ENCODE measurements at places on chromosomes 13 and 19.

- no peak for DNase-seq
Observed at GRCh38 chr13:36518707-36519106, 86.4 kb downstream of the CCNA1 start.

GRCh38 chr13:75766636-75767035, 130.5 kb downstream of the LMO7 start:
- DNase-seq: no peak

DNA sequence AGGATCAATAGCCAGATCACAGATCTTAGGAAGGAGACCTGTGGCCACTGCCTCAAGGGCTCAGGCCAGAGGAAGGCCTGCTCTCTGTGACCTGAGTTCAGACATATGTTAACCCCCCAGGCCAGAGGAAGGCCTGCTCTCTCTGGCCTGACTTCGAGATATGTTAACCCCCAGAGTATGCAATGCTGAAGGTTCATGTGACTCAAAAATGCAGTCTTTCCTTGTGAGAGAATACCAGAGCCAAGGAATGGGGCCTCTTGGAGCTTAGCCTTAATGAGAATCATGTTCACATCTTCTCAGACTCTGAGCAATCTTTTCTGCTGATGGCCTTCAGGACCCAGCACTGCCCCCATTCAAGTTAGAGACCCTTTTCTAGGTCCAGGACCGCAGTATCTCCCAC, 36.7 kb downstream of the MBNL2 start:
- no peak for DNase-seq

DNA sequence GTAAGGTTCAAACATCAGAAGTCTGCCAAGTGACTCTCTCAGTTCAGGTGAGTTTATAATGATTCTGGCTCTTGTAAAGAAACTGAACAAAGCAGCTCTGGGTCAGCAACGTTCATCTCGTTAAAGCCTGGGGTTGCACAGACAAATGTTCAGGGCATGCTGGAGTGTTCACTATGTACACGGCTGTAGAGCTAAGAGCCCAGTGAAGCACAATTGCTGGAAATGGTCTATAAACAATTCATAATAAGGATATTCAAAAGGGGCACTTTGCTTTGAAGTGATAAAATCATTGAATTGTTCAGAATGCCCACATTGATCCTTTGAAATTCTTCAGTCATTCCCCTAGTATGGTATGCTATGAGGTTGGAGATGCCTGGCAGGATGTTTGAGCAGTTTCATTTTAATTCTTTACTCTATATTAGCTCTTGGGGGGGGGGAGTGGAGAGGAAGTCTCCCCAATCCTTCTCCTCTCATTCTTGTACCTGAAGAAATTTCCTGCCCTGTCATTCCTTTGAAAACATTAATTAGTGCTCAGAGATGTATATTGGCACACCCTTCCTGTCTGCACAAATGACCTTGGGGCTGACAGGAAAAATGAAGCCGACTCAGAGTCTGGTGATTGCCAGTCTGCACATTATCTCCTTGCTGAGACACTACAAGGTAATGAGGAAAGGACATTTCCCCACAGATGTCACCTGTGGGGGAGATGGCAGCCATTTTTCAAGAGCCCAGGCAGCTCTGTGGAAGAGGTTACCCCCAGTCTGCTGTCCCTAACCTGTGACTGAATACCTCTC, 145.5 kb downstream of the DLEU7 start:
- no peak for DNase-seq

DNA sequence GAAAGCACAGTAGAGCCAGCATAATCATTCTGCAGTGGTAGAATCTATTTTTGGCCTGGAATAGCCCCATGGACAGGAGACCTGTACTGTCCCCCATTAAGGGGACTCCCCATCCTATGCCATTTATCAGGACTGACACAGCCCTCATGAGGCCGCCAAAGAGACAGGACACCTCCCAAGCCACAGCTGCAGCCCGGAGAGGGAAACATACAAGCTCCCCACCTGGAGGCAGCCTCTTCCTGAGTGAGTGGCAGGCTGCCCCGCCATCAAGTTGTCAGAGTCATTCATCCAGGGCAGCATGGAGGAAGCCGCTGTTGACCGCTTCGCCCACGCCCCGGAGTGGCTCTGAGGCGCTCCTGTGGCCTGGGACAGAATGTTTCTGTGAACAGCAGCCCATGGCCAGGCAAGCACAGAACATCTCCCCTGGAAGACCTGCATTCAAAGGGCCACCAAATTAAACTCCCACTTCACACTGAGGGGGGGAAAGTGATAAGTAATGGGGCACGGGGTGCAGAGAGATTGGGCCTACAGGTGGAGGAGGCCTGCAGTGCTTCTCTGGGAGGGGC, 111.3 kb downstream of the ZDHHC20 start:
- no peak for DNase-seq

- DNase-seq: no peak
Observed at GRCh38 chr13:48160606-48161278, 65.8 kb upstream of the MED4 start.

GRCh38 chr19:45087531-45087930, 5.4 kb upstream of the PPP1R37 start:
- DNase-seq: peak; percentile 47

DNA sequence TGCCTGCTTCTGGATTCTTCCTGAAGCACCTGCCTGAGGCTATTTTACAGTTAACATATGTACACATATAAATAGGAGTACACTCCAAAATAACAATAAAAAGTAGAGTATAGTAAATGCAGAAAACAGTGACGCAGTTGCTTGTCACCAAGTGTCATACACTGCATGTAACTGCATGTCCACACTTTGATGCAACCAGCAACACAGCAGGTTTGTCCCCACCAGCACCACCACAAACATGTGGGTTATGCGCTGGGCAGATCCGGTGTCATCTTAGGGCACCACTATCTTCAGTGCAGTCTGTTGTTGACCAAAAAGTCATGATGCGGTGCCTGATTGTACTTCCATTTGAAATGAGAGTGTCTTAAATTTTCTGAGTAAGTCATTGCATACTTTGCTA, 51.3 kb downstream of the COL4A2 start:
- no peak for DNase-seq

DNA sequence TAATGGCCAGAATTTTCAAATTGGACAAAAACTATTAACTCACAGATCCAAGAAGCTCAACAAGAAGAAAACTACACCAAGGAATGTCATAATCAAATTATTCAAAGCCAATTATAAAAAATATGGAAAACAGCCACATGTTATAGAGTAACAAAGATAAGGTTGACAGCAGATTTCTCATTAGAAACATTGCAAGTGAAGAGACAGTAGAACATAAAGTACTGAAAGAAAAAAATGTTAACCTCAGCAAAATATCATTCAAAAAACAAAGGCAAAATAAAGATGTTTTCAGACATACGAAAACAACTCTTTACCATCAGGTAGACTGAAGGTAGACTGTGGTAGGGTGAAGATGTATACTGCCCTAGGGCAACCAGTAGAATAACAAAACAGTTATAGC, 83.4 kb downstream of the KCNRG start:
- no peak for DNase-seq

DNA sequence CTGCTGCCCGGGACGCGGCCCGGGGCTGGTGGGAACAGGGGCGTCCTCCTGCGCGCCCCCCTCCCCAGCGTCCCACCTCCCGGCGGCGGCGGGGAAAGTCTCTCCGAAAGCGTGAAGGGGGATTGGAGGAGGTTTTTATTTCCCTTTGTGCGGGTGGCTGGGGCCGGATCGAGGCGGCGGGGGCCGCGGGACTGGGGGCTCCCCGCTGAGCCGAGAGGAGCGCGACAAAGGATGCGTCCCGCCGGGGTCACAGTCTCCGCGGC, 132 bp downstream of the SHD start:
- no peak for DNase-seq

DNA sequence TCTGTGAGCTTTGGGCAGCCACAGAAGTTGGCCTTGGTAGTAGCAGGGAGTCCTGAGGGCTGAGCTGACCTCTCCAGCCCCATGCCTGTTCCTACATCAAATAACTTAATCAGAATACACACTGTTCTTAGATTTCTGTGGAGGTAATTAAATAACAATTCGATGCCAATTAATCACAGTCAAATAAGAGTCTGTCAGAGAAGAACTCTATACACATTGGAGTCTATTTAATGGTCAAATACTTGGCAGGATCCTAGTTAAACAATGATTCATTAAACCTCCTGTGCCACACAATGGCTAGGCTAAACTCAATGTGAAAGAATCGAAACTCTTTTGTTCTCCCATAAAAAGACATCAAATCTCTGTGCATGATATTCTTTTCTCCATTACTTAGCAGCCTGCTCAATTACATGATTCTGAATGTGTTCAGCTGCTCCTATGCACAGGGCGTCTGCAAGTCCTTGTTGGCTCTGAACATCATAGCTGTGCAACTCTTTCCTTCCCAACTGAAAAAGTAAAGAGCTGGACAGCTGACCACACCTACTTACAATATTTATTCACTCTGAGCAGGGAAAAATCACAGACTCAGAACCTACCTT, 173.1 kb downstream of the ABCC4 start:
- DNase-seq: no peak

- no peak for DNase-seq
Observed at GRCh38 chr19:47489072-47489914, 5.3 kb upstream of the KPTN start.

- no peak for DNase-seq
Observed at GRCh38 chr13:66624302-66624701, 605.8 kb downstream of the PCDH9 start.

DNA sequence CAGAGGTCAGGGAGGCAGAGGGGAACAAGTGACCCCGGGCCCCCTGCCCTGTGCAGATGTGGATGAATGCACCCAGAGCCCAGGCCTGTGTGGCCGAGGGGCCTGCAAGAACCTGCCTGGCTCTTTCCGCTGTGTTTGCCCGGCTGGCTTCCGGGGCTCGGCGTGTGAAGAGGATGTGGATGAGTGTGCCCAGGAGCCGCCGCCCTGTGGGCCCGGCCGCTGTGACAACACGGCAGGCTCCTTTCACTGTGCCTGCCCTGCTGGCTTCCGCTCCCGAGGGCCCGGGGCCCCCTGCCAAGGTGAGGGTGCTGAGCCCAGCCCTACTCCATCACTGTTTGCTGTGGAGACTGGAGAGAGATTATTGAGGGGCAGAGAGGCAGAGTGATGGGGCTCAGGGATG, 9.9 kb downstream of the LTBP4 start:
- DNase-seq: no peak

GRCh38 chr13:84917252-84917878, 881.9 kb downstream of the SLITRK6 start:
- DNase-seq: no peak

DNA sequence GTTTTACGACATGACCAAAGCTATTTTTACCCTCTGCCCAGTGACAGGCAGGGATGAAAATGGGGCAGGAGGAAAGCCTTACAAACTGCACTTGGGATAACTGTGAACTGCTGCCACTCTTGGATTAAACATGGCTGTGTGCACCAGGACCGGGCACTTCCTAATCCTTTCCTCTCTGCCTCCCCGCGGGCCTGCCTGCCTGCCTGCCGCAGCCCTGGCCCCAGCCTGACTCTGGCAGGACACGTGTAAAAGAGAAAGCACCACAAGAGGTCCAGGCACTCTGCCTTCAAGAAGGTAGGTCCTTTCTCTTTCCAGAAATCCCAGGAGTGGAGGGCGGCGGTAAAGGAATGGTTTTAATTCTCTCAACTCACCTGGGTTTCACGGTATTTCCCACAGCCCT, 4.8 kb downstream of the TSHZ3 start:
- no peak for DNase-seq

GRCh38 chr19:31641591-31641990, 292.4 kb upstream of the TSHZ3 start:
- no peak for DNase-seq

GRCh38 chr19:17862711-17863519, 3.2 kb downstream of the RPL18A start:
- DNase-seq: no peak

GRCh38 chr13:80695841-80696240, 354.9 kb upstream of the SPRY2 start:
- no peak for DNase-seq

GRCh38 chr13:51759240-51759639, 44.7 kb downstream of the DHRS12 start:
- DNase-seq: no peak

DNA sequence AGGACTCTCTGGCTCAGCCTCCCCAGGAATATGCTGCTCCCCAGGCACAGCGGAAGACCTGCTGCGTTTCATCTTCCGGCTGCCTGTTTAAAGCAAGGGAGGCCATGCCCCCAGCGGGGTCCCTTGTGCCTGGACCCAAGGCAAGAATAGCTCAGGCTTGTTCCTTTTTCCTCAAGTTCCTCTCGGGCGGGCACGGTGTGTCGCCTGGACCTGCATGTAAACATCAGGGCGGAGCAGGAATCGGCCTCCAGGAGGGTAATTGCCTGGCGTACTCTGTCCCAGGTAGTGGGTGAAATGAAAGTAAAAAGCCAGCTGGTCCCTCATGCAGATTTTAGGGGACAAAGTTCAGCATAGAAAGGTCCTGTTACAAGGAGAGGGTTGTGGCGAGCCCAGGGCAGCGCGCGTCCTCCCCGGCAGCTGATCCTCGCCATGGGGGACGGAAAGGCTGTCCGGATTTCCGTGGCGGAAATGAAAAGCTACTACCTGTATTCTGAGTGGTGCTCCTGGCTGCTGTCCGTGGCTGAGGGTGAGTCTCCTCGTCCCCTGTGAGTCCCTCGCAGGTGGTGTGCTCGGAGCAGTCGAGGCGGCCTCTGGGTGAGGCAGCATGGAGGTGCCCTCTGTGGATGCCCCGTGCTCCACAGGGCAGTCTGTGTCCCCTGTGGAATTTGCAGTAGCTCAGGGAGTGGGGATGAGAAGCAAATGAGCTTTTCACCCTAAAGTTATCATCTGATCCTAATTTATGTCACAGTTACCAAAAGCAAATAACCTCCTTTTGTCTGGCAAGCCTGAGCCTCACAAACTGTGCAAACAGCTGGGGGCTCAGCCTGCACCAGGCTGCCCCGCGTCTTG, 16.2 kb downstream of the MCF2L start:
- DNase-seq: no peak

DNA sequence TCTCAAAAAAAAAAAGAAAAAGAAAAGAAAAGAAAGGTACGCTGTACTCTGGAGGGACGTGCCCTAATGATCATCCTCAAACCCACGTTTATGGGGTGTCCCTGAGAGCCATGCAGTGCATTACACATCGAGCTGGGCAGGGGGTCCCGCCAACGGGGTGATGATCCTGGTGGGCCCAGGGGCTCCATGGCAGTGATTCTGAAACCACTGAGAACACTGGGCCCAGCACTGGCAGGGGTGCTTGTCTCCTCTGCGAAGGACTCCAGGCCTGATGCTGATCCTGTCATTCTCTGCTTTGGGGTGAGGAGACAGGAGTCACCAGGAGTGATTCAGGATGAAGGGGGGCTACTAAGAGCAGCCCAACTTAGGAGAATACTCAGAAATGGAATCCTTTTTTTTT, 18.7 kb downstream of the MOB3A start:
- no peak for DNase-seq

DNA sequence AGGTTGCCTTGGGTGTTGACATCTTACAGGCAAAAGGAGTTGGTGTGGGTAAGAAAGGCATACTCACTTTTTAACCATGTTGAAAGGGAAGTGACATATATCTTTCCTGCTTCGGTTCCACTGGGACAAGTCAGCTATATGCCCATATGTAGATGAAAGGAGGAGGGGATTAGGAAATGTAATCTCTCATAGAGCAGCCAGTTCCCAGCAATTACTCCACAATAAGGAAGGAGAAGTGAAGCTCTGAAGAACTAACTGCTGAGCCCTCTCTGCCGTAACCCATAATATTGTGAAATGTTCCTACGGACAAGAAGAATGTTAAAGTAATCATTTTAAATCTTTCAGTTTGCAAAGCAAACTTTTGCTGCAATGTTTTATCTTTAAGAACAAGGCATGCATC, 82.2 kb downstream of the EDNRB start:
- DNase-seq: no peak
